Naive thymus-derived CD8-positive, alpha-beta T cell (primary cell): ENCODE measurements at places on chromosomes 1 and 21. TPM values are rescaled to one million over a fixed set of nuclear protein-coding genes. Genes with fewer than 3 reads are reported as not detected.
A peak's percentile ranks its signal among the peaks of the same experiment; 100 is the strongest.

DNA sequence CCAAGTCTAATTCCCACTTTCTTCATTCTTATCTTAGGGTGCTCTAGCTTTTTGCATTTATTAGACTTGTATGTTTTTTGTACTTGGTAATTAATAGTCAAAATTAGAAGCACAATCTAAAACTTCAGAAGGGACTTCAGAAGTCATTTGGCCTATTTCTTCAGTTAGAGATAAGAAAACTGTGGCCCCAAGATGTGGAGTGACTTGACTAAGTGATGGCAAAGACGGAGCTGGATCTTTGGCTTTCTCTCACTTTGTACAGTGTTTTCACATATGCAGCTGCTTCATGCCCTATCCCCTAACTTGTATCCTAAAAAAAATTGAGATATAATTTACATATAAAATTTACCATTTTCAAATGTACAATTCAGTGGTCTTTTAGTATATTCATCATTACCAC lies 21.7 kb downstream of the EPB41 start:
- no peak for DNase-seq

- DNase-seq, result no peak
These were observed 159.0 kb upstream of the ZNHIT6 start for GRCh38 chr1:85867189-85867588.

DNA sequence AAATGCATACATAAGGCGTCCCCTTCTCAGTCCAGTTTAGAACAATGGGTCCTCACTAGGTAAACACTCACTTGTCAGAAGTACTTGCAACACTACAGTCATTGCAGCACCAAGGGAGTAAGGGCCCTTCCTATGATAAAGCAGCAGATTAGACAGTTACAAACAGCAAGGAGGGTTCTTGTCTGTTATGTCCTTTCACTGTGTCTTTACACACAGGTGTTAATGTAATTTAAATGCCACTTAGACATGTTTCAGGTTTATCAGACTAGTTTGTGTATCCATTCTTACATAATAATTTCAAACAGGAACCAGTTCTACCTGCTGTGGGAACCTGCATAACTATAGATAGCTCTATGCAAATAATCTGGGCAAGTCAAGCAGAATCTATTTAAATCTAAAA lies 105.6 kb upstream of the USH2A start:
- DNase-seq, result no peak

GRCh38 chr1:225963735-225964530 lies 22.9 kb upstream of the LEFTY2 start:
- no peak for DNase-seq

- no peak for DNase-seq
These were observed 37.9 kb upstream of the PDC start for GRCh38 chr1:186498695-186499389.

GRCh38 chr1:7755448-7755847 lies 15.6 kb upstream of the VAMP3 start:
- no peak for DNase-seq

DNA sequence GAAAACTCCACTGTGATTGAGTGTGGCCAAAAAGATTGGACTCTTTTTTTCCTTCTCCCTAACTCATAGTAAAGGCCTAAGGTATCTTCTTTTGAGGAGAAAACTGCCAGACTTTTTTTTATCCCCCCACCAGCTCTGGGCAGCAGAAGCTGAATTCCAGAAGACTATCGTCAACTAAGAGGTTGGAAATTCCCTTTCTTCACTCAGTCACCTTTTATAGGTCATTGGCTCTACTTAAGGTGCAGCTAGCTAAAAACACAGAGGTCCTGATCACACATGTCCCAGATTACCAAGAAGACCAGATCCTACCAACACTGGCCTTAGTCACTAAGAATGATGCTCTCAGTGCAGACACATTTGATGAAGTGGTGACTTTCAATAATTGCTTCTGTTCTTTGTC lies 1441.2 kb downstream of the PLA2G4A start:
- DNase-seq, result no peak

DNA sequence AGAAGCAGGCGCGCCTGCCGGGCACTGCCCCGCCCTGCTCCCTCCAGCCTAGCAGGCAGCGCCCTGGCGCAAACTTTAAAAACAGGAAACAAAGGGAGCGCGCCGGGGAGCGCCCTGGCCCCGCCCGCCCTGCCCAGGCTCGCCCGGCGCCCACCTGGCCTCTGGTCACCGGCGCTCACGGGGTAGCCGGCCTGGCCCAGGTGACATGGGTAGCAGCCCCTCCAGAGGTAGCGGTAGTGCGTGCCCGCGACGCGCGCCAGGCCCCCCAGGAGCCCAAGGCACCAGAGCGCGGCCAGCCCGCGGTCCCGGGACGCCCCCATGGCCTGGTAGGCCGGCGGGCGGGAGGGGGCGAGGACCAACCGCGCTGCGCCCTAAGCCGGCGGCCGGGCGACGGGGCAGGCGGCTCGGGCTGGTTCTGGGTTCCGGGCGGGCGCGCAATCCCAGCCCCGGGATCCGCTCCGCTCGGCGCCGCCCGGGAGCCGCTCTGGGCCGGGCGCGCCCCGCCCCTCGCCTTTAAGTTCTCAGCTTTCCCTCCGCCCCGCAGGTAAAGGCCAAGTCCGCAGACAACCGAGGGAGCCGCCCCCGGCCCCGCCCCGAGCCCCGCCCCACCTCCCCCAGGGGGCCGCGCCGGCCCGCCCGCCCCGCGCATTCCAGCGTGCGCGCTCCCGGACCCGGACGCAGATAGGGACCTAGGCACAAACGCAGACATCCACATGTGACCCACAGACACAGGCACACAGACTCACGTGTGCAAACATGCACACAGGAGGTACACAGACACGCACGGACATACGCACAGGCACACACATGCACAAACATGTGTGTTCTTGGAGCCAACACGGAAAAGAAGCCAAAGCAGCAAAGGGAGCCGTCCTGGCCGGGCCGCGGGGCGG lies 76.7 kb downstream of the ARHGEF16 start:
- DNase-seq, result peak; percentile 82

DNA sequence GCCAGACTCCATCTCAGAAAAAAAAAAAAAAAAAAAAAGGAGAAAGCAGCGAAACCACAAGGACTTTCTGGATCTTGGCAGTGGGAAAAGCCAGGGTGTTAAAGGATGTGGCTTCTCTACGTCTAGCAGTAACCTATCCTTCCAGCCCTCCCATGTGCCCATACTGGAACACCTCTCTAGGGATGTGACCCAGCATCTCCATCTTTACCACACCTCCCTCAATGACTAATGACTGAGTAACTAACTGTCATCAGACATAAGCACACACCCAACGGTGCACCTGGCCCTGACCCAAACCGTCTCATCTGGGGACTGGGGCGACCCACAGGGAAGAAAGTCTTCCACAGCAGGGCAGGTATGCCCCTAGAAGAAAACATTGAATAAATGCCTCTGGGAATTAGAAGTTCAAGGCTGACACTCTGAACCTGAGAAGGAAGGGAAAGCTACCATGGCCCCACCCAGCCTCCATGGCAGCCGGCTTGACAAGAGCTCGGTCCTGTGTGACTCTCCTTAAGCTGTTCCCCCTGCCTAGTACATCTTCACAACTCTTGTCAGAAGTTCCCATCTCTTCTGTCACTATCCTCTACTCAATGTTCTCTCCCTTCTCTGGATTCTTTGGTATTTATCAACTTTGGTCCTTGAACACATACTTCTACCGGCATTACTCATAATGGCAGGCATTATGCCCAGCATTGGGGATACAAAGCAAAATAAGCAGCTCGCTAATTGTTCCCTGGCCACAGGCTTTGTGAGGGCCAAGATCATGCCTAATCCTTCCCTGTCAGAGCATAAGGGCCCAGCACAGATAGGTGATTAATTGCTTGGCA lies 14.8 kb upstream of the PAQR6 start:
- no peak for DNase-seq

- no peak for DNase-seq
These were observed 38.6 kb upstream of the RCAN3 start for GRCh38 chr1:24463776-24464735.

The COL9A2 gene
- 5.2 TPM for total RNA-seq

The BCL10 gene
- total RNA-seq, result 36.2 TPM

The ICOSLG gene
- total RNA-seq, result 5.4 TPM

The CLIC6 gene
- total RNA-seq, result 0.44 TPM

The TMEM200B gene
- total RNA-seq, result not detected

The RSPO1 gene
- not detected for total RNA-seq

The GSTM3 gene
- total RNA-seq, result 10.7 TPM
